ENCODE measurements at places on chromosomes 12 and 14.

GRCh38 chr12:122996621-122997342, 16.3 kb downstream of the ARL6IP4 start:
- no peak for DNase-seq

DNA sequence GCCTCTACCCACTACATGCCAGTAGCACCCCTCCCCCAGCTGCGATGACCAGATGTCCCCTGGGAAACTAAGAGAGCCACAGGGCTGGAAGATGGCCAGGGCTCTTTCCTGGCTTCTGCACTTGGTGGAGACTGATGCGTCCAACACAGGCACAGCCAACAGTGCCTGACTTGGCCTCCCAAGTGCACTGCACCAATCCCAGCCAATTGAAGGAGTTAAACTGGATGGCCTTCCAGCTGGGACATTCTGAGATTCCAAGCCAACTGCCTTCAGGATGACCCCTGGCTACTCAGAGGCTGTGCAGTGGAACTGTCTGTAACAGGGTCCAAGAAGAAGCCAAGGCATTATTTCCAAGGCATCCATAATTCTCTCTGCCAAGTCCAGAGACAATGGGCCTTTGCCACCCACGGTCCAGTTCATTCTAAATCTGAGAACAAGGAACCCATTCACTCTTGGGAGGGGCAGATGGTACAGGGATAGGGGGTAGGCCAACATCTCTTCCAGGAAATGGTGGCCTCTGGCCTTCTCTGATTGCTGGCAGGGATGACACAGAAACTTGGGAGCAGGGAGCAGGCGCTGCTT, 35.2 kb downstream of the PRIMA1 start:
- DNase-seq, result no peak

- DNase-seq, result no peak
Observed at GRCh38 chr14:38502239-38502638, 246.3 kb upstream of the CLEC14A start.

DNA sequence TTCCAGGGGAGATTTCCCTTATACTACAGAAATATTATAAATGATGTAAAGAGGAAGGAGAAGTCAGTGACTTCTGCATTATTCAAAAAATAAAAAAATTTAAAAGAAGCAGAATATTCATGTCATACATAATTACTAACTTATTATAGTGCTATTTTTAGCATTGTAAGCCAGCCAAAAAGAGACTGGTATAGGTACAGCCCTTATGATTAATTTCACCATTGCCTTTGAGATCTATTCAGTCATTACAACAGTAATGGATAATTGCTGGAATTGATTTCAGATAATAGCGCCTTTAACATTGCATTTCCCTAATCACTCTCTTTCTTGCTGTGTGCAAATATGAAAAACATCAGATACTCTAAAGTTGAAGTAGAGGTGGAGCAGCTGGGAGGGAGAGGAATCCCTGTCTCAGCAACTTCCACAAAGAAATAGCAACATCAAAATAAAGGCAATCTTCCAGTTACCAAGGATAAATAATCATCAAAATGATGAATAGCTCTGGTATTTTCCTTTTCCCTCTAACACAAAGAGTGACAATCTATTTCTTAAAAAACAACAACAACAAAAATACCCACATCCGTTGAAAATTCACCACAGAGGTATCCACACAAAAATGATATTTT, 71.8 kb upstream of the OVCH1 start:
- no peak for DNase-seq

GRCh38 chr14:62734831-62735230, 310.4 kb downstream of the KCNH5 start:
- no peak for DNase-seq

GRCh38 chr14:61477712-61478462, 156.5 kb downstream of the PRKCH start:
- no peak for DNase-seq

DNA sequence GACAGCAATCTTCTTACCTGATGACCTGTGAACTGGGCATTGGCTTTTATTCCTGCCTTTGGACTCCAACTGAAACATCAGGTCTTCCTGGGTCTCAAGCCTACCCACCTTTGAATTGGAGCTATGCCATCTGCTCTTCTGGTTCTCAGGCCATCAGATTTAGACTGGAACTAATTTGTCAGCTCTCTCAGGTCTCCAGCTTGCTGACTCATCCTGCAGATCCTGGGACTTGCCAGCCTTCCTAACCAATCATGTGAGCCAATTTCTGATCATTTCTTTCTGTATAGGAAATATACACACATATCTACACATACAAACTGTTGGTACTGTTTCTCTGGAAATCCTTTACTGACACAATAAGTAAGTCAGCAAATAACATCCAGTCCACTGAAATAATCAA, 65.3 kb upstream of the TSPAN8 start:
- DNase-seq, result no peak

- DNase-seq, result no peak
Observed at GRCh38 chr12:55831447-55831815, 2.0 kb upstream of the DNAJC14 start.

DNA sequence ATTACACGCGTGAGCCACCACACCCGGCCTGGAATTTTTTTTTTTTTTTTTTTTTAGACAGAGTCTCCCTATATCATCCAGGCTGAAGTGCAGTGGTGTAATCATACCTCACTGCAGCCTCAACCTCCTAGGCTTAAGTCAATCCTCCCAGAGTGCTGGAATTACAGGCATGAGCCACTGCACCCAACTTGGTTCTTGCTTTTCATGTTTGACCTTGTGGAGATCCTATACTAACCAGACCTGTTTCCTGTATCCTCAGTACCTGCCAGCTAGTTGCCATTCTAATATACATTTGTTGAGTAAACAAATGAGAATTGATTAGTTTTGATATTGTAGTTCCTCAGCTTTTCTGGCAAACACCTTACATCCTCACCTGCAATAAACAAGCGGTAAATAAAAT, 3.2 kb upstream of the VSIG10 start:
- no peak for DNase-seq

GRCh38 chr14:92558319-92558718, 44.7 kb downstream of the RIN3 start:
- DNase-seq, result no peak

DNA sequence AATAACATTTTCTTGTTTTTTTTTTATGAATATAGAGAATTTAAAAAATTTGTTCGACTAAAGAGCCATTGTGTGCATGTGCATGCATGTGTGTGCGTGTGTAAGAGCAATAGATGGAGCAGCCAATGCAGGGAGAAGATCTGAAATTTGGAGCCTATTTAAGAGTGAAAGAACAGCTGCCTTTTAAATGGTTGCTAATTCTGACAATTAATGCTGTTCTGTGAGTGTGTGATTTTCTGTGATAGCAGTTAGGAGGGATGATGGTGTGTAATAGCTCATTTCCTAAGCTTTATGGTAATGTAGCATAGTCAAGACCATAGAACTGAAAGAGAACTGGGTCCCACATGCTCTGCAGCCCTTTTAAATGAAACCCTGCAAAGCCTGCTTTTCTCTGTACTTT, 137.9 kb downstream of the NRXN3 start:
- DNase-seq, result no peak

DNA sequence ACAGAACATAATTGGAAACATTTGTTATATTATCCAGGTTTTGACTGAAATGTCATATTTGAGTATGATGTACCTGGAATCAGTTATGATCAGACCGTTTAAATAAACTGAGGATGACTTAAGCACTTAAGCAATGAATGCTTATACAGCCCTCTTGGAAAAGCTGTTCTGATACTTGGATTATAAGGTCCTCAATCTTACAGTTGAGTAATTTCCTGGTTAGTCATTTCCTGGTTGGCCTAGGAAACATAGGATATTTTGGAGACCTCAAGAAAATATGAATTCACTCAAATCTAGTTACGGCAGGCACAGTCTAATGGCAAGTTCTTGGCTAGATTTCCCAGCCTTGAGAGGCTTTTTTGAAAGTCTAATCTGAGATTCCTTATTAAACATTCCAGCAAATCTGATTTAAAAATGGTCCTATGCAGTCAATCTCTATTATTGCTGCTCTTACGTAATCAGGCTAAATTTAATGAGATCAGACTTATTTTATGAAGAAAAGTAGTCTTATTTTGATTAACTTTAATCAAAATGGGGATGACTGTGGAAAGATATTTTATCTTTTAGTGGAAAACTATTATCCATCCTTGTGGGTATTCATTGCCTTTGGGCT, 447.2 kb downstream of the SNAPC1 start:
- DNase-seq, result peak; percentile 73

GRCh38 chr12:58969237-58969636, 48.9 kb upstream of the LRIG3 start:
- no peak for DNase-seq

DNA sequence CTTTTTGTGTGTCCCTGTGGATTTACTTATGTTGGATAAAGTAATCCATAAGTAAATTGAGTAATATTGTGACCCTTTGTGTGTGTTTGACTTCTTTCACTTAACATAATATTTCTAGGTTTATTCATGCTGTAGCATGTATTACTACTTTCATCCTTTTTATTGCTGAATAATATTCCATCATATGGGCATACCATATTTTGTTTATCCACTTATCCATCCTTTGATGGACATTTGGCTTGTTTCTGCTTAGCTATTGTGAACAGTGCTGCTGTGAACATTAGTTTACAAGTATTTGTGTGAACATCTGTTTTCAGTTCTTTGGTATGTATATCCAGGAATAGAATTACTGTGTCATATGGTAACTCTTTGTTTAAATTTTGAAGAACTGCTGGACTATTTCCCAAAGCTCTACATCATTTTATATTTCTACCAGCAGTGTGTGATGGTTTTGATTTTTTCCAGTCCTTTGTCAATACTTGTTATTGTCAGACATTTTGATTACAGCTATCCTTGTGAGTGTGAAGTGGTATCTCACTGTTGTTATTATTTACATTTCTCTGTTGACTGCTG, 25.2 kb downstream of the G2E3 start:
- no peak for DNase-seq

DNA sequence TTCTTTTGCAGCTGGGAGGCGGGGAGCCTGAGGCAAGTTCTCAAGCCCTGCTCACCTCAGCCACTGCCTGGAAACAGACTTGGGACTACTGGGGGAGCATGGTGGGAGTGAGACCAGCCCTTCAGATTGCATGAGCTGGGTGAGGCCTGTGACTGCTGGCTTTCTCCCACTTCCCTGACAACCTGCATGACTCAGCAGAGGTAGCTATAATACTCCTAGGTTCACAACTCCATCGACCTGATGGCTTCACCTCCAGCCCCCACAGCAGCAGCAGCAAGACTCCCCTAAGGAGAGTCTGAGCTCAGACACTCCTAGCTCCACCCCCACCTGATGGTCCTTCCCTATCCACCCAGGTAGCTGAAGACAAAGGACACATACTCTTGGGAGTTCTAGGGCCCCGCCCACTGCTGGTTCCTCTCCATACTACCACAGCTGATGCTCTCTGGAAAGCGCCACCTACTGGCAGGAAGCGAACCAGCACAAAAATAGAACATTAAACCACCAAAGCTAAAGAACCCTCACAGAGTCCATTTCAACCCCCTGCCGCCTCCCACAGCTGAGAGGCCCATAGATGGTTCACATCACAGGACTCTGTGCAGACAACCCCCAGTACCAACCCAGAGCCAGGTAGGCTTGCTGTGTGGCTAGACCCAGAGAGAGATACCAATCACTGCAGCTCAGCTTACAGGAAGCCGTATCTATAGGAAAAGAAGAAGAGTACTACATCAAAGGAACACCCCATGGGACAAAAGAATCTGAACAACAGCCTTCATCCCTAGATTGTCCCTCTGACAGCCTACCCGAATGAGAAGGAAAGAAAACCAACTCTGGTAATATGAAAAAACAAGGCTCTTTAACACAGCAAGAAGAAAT, 68.7 kb downstream of the RPAP3 start:
- DNase-seq, result no peak

DNA sequence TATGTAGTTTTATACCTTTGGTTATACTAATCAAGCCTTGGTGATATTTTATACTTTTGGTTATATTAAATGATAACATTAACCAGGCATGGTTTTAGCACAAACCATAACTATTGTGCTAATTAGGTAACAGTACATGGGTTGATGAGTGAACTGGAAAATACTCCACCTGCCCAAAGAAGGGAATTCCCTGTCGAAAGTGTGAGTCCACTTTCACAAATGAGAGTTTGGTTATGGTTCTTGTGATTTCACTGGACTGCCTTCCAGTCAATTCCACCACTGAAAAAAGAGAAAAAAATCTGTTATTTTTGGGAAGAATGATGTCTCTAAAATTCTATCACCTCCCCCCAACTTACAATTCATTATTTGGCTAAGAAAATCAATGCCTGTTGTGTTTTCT, 9.7 kb downstream of the A2M start:
- no peak for DNase-seq

- DNase-seq, result no peak
Observed at GRCh38 chr12:105948331-105948730, 190.4 kb downstream of the NUAK1 start.

GRCh38 chr14:65072937-65073336, 29.4 kb downstream of the MAX start:
- no peak for DNase-seq

DNA sequence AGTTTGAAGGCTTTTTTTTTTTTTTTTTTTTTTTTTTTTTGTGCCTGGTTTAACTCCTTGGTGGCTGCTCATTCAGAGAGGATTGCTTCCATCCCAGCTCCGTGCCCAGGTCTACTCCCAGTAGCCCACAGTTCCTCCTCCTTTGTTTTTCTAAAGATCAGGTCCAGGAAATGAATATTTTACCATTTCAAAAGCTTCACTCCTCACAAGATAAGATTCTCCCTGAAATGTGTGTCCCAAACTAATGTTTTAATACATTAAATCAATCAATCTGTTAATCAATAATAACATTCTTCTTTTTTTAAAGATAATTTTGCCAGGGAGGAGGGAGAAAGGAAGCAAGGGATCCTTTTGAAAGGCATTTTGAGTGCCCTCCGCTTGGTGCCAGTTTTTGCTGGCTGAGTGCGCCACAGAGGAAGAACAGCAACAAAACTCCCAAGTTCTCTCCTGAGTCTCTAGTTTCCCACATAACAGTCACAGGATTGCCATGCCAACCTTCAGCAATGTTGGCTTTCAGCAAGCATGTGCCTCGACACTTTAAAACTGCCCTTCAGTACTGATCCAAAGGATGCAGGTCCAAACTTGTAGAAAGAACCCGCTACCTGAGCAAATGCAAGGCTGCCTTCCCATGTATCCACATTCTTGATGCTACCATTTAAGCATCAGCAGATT, 99.2 kb downstream of the RMST start:
- no peak for DNase-seq

Data from HS-5 (cell line).